ENCODE measurements at places on chromosomes 11 and 22. TPM values are rescaled to one million over a fixed set of nuclear protein-coding genes. Genes with fewer than 3 reads are reported as not detected.

DNA sequence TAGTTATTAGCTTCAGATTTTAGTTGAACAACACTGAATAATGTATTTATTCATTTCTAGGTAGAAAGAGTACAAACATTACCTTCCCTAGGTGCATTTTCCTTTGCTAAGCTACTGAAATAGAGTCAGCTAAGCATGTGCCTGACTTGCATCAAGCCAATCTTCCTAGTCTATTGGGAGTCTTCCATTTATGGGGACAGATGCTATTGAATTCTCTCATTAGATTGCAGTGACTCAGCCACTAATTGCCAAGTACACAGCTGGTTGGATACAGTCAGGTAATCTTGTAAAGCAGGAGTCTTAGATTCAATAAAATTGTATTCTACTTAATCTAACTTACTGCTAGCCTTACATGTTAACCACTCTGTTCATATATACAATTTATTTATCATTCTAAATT, 55.2 kb upstream of the RPS13 start:
- H3K27ac ChIP-seq: no peak overlapping the region
- no peak for DNase-seq
- H3K36me3 ChIP-seq: peaks cover 14% of the 10 kb centered on the region
- H3K4me1 ChIP-seq: no peaks in the 10 kb centered on the region
- no peaks in the 10 kb centered on the region for H3K27me3 ChIP-seq

DNA sequence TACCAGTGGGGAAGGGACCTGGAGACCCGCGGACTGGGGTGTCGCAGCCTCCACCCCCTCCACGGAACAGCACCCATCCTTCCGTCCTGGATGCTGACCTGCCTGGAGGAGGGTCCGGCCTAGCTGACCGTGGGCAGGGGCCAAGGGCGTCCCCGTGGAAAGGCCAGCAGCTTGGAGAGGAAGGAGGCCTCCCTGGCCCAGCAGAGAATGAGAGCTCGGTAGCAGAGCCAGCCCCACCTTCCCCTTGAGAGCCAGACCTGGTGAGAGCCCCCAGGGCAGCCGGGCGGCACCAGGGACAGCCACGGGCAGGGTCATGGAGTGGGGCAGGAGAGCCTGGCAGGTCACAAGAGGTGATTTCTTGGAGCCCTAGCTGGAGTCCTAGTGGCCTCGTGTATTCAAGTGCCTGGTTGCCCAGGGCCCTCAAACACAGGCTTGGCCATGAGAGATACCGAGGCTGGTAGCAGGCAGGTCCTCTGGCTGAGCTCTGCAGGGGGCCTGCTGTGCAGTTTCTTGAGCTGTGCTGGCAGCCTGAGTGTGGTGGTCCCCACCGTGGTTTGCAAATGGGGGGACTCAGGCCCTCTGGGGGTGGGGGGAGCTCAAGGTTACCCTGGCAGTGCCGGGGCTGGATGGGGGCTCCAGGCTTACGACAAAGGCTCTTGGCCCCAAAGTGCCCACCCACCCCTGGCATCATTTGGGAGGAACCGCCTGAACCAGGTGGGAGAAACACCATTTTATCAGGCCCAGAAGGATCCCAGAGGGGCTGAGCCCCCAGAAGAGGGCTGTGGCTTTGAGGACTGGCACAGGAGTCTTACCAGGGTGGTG, 7.6 kb downstream of the TSPAN32 start:
- no peak overlapping the region for H3K27ac ChIP-seq
- DNase-seq: no peak
- H3K4me1 ChIP-seq: peaks cover 25% of the 10 kb centered on the region
- H3K4me3 ChIP-seq: no peak overlapping the region
- H3K36me3 ChIP-seq: no peaks in the 10 kb centered on the region
- no peaks in the 10 kb centered on the region for H3K27me3 ChIP-seq

DNA sequence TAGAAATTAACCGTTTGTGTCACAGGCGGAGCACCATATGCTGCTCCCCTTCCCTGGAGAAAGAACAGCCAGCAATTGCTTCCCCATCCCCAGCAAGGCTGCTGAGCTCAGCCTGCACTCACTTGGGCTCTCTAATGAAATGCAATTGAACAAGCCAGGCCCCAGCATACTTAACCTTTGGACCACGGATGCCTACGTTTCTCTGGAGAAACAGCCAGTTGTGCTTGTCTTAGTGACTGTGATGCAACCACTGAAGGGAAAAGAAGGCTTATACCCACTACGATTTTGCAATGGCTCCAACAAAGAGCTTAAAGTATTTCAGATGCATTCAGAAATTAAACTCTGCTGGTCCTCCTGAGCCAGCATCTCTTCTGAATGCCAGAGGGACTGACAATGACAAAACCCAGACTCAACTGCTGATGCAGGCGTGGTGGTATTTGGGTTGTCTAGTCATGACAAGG, 51.3 kb upstream of the SESN3 start:
- no peaks in the 10 kb centered on the region for H3K4me1 ChIP-seq
- no peaks in the 10 kb centered on the region for H3K27me3 ChIP-seq
- DNase-seq: peak; percentile 27
- no peaks in the 10 kb centered on the region for H3K36me3 ChIP-seq
- no peak overlapping the region for H3K4me3 ChIP-seq

DNA sequence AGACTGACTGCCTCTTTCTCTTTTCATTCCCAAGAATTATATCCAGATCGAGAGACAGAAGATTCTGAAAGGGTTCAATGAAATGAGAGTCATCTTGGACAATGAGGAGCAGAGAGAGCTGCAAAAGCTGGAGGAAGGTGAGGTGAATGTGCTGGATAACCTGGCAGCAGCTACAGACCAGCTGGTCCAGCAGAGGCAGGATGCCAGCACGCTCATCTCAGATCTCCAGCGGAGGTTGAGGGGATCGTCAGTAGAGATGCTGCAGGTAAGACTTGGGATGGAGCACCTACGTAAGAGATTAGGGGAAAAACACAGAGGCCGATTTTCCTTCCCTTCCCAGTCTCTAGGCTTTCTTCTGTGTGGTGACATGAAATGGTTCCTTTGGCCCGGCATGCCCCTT, 8.7 kb downstream of the TRIM22 start:
- no peak overlapping the region for H3K4me3 ChIP-seq
- no peaks in the 10 kb centered on the region for H3K36me3 ChIP-seq
- no peak for DNase-seq
- H3K27me3 ChIP-seq: no peaks in the 10 kb centered on the region

- H3K27ac ChIP-seq: no peak overlapping the region
- H3K4me1 ChIP-seq: peaks cover 23% of the 10 kb centered on the region
- no peaks in the 10 kb centered on the region for H3K27me3 ChIP-seq
- H3K36me3 ChIP-seq: no peaks in the 10 kb centered on the region
- H3K4me3 ChIP-seq: no peak overlapping the region
These were observed 22.0 kb downstream of the JAML start for GRCh38 chr11:118202599-118203422.

DNA sequence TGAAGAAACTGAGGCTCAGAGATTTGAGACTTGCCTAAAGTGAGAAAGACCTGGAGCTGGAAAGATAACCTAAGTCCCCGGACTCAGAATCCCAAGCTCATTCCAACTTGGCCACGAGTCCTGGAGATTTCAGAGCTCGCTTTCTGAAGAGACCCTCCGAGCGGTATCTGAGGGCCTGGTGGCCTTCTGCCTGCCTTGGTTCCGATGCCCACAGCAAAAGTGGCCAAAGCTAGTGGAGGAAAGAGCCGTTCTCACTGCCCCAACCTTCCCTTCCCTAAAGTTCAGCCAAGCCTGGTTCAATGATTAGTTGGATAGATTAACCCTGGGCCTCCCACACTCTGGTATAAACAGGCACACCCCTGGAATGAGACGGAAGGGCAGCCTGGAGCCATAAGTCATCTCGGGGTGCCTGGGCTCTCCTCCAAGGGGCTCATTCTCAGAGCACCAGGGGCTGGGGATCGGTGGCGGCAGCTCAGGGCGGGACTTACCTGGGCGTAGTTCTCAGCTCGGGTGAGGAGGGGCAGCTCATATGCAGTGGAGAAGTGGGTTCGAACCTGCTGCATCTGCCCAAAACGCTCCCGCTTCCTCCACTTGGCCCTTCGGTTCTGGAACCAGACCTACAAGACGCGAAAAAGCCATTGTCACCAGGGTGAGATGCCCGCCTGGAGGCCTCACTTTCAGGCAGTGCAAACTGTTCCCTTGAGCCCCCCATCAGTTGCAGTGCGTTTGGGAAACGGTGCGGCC, 42.8 kb downstream of the ALX4 start:
- no peak for DNase-seq
- no peaks in the 10 kb centered on the region for H3K27me3 ChIP-seq
- no peak overlapping the region for H3K27ac ChIP-seq

- H3K4me1 ChIP-seq: peaks cover 17% of the 10 kb centered on the region
- no peak overlapping the region for H3K4me3 ChIP-seq
- no peak overlapping the region for H3K27ac ChIP-seq
- no peak for DNase-seq
- no peaks in the 10 kb centered on the region for H3K27me3 ChIP-seq
These were observed 3.3 kb upstream of the KCNJ11 start for GRCh38 chr11:17391493-17392355.

DNA sequence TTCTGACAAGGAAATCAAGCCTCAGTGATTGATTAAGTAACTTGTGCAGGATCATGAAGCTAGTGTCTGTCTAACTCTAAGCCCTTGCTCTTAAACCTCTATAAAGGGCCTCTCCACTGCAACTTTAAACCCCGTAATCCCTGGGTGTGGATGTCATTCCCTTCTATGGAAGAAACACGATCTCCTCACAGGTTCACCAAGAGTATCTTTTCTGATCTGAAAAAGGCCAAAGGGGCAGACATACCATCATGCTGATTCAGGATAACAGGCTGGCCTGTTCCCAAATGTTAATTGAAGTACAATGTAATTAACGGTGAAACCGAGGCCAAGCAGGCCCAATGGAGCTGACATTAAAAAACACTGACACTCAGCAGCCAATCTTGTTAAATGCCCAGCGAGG, 17.1 kb downstream of the TTC12 start:
- no peak overlapping the region for H3K27ac ChIP-seq
- H3K36me3 ChIP-seq: no peaks in the 10 kb centered on the region
- DNase-seq: no peak
- no peak overlapping the region for H3K4me3 ChIP-seq
- H3K27me3 ChIP-seq: no peaks in the 10 kb centered on the region

DNA sequence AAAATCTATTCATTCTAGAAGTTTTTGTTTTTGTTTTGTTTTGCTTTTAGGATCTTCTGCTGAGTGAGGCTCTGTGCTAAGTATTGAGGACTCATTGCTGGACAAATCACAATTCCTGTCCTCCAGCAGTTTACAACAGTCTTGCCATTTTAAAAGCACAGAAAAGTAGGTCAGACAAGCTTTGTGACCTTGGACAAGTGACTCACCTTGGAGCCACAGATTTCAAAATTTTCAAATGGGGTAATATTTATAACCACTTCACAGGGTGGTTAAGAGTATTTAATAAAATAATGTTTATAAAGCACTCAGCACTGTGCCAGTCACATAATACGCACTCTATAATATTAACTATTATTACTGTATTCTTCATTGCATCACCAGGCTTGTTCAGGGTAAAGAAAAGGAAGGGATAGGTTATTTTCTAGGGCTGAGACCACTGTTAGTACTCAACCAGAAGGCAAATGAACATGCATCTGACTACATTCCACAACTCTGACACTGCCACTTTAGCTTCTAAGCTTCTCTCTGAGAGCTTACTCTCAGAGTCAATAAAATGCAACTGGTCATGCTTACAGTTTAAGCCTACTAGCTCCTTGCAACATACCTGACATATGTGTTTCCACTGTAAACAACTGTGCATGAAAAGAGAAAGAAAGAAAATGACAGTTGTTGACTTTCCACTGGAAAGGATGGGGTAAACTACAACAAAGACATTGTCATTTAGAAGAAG, 63.2 kb upstream of the FIBIN start:
- H3K4me3 ChIP-seq: no peak overlapping the region
- H3K27me3 ChIP-seq: no peaks in the 10 kb centered on the region
- no peaks in the 10 kb centered on the region for H3K36me3 ChIP-seq
- no peak overlapping the region for H3K27ac ChIP-seq
- H3K4me1 ChIP-seq: no peaks in the 10 kb centered on the region

DNA sequence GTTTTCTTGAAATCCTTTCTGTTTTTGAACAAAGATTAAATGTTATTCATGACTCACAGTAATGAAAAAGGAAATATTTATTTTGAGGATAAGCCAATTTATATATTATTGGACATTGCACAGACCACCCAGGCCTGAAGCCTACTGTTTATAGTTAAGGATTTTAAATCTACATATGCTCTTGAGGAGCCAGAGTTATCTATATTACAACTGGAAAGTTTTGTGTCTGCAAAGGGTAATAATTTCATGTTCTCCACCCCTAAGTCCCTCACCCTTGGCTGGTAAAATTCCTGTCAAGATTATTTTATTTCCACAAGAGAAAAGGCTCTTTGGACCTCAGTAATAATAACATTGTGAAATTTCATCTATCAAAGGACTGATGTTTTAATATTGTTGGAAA, 228.2 kb downstream of the TMEM135 start:
- H3K27me3 ChIP-seq: peaks cover 4% of the 10 kb centered on the region
- DNase-seq: no peak
- H3K4me3 ChIP-seq: no peak overlapping the region
- H3K27ac ChIP-seq: no peak overlapping the region
- H3K4me1 ChIP-seq: no peaks in the 10 kb centered on the region
- H3K36me3 ChIP-seq: no peaks in the 10 kb centered on the region

DNA sequence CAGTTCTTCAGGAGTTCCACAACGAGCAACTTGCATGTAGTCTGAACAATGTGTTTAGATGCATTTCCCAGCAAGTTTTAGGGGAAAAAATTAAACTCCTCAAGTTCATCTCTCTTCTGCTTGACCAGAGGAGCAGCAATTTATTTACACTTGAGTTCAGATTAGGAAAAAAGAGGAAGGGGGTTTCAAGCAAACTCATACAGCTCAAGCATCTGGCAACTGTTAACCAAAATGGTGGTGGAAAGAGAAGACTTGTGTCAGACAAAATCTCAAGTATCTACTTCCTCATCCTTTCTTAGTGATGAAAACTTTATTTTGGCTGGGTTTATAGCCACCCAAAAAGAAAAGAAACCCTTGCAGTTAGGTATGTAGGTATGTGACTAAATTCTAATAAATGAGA, 29.1 kb upstream of the PICALM start:
- no peak overlapping the region for H3K4me3 ChIP-seq
- no peaks in the 10 kb centered on the region for H3K4me1 ChIP-seq
- H3K27me3 ChIP-seq: no peaks in the 10 kb centered on the region
- no peak overlapping the region for H3K27ac ChIP-seq
- no peaks in the 10 kb centered on the region for H3K36me3 ChIP-seq

CRACR2B gene
- 368 TPM for total RNA-seq

CHRNA10 gene
- 3.0 TPM for total RNA-seq

POLR2F gene
- 43.8 TPM for total RNA-seq

FUT4 gene
- total RNA-seq: 10.5 TPM

ARHGAP8 gene
- total RNA-seq: 12.2 TPM
